ENCODE measurements at places on chromosomes 1 and 21.

DNA sequence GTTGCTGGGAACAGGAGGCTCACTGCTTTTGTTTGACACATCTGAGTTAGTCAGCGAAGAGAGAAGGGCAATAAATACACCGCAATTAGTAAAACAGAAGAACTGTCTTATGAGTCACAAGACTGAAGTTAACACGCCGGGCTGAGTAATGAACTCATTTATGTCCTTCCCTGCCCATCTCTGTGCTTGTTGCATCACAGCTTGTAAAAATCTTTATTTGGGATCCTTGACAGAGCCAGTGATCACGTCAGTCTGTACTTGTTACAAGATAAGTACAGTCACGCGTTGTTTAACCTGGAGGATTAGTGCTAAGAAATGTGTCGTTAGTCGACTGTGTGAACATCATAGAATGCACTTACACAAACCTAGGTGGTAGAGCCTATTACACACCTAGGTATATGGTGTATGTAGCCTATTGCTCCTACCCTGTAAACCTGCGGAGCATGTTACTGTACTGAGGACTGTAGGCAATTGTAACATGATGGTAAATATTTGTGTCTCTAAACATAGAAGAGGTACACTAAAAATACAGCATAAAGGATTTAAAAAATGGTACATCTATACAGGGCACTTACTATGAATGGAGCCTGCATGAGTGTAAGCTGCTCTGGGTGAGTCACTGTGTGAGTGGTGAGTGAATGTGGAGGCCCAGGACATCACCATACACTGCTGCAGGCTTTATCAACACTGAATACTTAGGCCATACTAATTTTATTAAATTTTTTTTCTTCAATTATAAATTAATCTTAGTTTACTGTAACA lies 272.2 kb downstream of the TNR start:
- DNase-seq, result no peak

DNA sequence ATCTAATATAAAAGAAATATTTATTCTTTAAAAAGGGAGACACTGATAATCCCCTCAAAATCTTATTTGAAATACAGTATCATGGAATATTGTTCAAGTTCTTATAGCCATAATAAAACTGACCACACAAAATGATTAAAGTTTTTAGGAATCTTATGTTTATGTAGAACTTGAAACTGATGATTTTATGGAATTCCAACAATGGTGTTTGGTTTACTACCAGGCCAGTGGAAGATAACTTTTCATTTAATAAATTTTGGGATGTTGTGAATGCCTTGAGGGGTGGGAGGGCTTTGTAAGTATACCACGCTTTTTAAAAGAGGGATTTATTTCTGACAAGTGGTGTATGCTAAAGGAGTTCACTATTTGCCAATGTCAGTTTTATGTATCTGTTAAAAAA lies 87.7 kb downstream of the RAB3GAP2 start:
- no peak for DNase-seq

DNA sequence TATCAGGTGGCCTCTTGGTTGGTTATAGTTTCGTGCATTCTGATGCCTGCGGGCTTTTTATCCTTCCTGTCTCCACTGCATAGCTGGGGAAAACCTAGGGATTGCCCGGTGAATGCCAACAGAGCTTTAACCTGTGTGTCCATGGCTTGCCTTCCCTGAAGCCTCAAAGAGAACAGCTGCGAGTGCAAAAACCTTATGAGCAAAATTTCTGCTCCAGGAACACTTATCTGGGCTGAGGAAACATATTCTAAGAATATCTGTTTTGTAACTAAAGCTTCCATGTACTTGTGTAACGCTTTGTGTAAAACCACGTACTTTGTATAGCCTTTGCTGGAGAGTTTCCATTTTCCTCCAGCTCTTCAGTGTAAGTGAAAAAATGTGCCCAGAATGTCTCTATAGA lies 7.2 kb downstream of the CNST start:
- no peak for DNase-seq

DNA sequence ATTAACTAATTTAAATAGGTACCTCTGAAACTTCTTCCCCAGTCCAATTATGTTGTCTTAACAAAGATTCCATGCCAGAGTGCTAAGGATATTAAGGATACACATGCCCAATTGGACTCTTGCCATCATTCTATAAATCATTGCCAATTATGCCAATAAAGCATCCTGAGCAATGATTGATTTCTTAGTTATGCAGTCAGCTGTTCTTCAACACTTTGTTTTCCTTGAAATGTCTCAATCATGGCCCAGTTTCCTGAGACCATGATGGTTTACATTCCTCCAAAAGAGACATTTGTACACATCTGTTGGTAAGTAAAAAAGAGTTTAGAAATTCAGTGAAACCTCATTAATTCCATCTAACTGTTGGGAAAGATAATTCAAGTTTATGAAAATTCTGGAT lies 180.4 kb upstream of the PKN2 start:
- no peak for DNase-seq

GRCh38 chr1:240099329-240099728 lies 7.6 kb downstream of the FMN2 start:
- no peak for DNase-seq

DNA sequence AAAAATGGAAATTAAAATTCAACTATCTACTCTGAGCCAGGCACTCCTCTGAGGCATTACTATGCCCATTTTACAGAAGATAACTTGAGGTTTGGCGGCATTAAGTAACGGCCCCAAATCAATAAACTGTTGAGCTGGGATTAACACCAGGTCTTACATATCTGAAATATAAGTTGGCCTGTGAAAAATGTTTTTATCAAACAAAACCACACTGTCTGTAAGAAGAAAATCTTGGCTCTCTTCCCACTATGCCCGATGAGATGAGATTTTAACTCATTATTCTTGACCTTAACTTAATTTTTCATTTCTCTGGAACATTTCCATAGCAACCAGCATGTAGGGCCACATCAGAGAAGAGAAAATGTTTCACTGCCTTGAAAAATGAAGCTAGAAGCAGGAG lies 21.8 kb downstream of the RC3H1 start:
- no peak for DNase-seq

GRCh38 chr21:44325386-44326271 lies 13.6 kb downstream of the CFAP410 start:
- no peak for DNase-seq

DNA sequence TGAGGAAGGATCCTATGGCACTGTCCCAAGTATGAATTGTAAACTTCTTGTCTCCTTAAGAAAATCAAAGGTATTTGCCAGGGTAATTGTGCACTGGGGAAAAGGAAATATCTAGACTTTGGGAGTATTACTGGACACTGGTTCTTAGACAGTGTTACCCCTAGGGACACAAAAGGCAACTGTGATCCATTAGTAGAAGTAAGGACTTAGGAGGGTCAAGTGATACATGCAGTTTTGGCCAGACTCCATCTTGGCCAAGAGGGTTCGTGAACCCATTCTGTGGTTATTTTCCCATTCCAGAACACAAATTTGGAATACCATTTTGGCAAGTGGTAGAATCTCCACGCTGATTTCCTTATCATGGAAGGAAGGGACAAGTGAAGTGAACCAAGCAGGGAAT lies 98.1 kb downstream of the TM2D1 start:
- no peak for DNase-seq

GRCh38 chr1:167472752-167473521 lies 45.4 kb downstream of the CD247 start:
- DNase-seq, result no peak

GRCh38 chr1:188782220-188782841 lies 1695.3 kb downstream of the BRINP3 start:
- no peak for DNase-seq

- no peak for DNase-seq
These were observed 89.2 kb downstream of the SLC35F3 start for GRCh38 chr1:233993651-233994050.

DNA sequence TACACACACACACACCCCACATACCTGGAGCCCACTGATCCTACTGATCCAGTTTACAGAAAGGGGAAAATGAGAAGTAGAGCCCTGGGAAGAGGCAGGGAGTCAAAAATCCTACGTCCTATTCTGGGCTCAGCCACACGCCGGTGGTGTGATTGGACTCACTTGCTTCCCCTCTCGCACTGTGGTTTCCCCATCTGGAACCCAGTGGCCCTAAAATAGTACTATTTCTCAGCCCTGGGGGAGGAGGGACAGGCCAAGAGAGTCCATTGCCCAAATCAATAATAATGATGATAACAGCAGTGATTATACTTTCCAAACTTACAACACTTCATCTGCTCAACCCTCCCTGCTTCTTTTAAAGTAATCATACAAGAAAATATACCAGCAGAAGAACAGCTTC lies 2.9 kb upstream of the PIGR start:
- DNase-seq, result no peak

DNA sequence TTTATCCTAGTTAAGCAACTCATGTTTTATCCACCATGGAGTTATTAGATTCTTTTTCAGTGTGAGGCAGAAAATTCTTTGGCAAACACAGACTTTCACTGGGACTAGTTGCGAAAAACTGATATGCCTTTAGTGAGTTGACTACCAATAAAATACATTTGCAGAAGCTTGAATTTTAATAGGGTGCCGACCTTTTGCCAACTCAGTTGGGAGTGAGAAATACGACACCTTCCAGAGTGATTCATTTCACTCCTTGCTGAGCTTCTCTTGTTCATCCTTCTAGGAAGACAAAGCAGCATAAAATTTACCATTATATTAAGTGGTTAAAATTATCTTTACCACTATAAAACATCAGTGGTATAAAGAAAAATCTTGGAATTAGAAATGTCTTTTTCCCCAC lies 1.2 kb upstream of the KRTAP23-1 start:
- no peak for DNase-seq

Measured in activated T-helper 1 cell treated with anti-CD3 and anti-CD28 coated beads, Interleukin-12 subunit alpha, Interleukin-12 subunit beta, Interleukin-2, Interleukin-4 antibody, amounts not matched to agents 30 ng/mL and 10 ng/mL and 1 ng/mL, durations not matched to agents 14 hours and 24 hours and 36 hours (primary cell).